ENCODE measurements at places on chromosomes 4 and X.

GRCh38 chrX:149461746-149462145, 43.4 kb downstream of the IDS start:
- no peak for DNase-seq

DNA sequence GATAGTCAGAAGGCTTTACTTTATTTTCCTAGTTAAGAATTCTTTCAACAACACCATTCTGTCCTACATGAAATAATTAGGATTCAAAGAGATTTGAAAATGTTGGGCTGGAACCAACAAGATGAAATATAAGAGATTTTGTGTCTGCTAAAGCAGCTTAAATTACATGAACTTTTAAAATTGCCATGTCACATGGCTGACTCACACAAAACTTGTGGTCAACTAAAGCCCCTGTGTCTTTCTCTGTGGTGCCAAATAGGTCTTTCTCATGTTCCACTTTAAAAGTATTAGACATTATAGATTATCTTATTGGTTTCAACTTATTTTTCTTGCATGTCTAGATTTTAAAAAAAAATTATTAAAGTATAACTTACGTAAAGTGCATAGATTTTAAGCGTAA, 60.8 kb upstream of the FHL1 start:
- no peak for DNase-seq

- DNase-seq: no peak
These were observed 184.4 kb downstream of the SPCS3 start for GRCh38 chr4:176504118-176504517.

DNA sequence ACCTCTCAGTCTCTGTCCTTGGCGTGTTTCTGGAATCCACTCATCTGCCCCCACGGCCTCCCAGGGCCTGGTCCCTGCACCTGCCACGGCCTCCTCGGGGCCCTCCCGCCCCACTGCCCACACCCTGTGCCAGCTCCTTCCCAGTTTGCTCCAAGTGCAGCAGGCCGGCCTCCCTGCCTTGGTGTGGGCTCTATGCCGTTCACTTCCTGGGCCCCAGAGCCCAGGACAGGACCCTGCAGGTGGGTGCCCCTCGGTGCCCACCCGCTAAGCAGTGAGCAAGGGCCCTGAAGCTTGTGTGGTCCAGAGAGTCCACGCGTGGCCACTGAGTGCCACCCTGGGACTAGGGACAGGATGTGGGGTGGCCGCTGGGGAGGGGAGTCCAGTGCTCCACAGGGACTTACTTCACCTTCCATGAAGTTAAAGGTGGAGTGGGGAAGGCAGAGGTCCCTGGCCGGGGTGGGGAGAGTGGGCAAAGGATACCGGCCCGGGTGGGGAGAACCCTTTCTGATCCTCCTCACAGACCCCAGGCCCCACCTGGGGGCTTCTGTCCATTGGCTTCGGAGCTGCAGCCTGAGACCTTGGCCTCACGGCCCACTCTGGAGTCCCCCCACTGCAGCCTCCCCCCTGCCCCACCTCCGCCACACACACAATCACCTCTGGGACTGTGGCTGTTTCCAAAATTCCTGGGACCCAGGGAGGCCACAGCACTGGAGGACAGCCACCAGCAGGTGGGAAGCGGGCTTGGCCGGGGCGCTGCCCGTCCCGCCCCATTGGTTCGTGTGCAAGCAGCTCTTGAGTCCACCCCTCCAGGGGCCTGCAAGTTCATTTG, 60.0 kb upstream of the NKX1-1 start:
- no peak for DNase-seq

- DNase-seq: no peak
These were observed 342.9 kb downstream of the GBA3 start for GRCh38 chr4:23035521-23036056.

DNA sequence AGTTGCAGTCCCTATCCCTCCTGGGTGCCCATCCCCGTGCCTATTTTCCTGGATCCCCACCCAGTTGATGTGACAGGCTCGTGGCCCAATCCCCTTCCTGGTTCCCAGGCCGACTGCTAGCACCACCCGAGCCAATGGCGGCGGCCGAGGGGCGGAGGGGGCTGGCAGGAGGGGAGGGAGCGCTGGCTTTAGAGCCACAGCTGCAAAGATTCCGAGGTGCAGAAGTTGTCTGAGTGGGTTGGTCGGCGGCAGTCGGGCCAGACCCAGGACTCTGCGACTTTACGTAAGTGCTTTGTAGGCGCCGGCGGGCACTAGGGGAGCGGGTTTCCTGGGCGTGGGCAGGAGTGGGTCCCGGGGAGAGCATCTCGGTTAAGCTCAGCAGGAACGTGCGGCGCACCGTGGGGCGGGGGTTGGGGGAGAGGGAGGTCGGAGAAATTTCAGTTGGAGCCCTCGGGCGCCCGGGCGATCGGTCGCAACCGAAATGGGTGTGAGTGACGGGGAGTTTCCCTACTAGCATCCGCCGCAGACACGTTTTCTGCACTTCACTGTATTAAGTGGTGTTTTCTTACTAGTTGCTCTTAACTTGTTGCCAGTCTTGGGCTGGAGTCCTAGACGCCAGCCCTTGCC, at the start of gene PLS3:
Gene PLS3, plus strand, starts transcription at position 197 of the 627 bp plus-strand sequence. CDS start 49,077 bp downstream, outside the sequence.
- DNase-seq: no peak

DNA sequence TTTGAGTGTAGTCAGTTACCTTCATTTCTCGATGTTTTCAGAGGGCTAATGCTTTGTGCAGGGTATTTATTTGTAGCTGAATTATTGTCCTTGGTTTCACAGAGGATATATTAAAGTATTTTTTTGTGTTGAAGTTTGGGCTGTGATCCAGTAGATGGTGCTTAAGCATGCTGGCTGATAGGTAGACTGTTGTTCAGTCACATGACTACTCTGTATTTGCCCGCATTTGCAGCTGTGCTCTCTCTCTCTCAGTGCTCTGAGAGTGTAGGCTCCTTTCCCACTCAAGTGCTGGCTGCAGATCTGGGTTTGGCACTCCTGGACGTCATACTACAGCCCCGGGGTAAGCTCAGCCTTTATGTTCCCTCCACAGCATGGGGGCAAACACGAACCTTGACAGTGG, 21.7 kb downstream of the RAB40AL start:
- no peak for DNase-seq

Measured in stimulated activated CD4-positive, alpha-beta T cell treated with anti-CD3 and anti-CD28 coated beads, TNF-alpha, amount 100 ng/mL, for 1 hour (primary cell).